MV-4-11 (cell line): ENCODE measurements at places on chromosomes 6 and 20.

GRCh38 chr6:38307740-38308139 is 332.0 kb downstream of the BTBD9 start:
- peak; percentile 6 for DNase-seq

- no peak for DNase-seq
Measured at GRCh38 chr6:70225055-70225454, 77.8 kb downstream of the COL9A1 start.

DNA sequence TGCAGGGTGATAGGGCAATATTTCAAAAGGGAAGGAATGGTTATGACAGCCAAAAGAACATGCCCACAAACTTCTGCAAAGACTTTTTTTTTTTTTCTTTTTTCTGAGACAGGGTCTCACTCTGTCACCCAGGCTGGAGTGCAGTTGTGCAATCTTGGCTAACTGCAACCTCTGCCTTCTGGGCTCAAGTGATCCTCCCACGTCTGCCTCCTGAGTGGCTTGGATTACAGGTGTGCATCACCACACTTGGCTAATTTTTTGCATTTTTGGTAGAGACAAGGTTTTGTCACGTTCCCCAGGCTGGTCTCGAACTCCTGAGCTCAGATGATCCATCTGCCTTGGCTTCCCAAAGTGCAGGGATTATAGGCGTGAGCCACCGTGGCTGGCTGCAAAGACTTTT is 117.6 kb upstream of the ADGRF1 start:
- peak; percentile 73 for DNase-seq

- DNase-seq, result no peak
Measured at GRCh38 chr6:117568247-117568646, 34.1 kb downstream of the GOPC start.

DNA sequence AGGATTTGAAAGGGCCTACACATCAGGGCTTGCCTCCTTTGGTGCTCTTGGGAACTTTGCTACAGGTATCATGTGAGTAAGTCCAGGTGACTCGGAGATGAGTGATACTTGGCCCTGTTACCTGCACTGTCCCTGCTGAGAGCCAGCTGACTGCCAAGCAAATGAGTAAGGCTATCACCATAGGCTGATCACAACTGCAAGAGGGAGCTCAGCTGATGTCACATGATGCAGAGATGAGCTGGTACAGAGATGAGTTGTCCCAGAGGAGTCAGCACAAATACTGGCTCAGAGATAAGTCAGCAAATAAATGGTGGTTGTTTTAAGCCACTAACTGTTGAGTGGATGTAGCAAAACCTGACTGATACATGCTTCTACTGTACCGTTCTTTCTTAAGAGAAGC is 41.4 kb downstream of the LAMP5 start:
- DNase-seq, result no peak

- peak; percentile 58 for DNase-seq
Measured at GRCh38 chr6:37826188-37826587, 6.7 kb downstream of the ZFAND3 start.

DNA sequence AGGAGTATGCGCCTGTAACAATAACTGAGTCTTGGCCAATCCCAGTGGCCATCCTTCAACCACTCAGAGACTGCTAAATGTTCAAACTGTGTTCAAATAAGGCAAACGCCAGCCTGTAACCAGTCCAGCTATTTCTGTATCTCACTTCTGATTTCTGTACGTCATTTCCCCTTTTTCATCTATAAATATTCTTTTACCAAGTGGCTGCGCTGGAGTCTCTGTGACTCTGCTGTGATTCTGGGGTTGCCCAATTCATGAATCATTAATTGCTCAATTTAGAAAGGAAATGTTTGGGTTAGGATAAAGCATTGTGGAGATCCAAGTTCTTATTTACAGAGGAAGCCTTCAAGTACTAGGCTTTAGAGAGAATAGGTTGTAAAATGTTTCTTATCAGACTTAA is 89.8 kb upstream of the UST start:
- peak; percentile 99 for DNase-seq

DNA sequence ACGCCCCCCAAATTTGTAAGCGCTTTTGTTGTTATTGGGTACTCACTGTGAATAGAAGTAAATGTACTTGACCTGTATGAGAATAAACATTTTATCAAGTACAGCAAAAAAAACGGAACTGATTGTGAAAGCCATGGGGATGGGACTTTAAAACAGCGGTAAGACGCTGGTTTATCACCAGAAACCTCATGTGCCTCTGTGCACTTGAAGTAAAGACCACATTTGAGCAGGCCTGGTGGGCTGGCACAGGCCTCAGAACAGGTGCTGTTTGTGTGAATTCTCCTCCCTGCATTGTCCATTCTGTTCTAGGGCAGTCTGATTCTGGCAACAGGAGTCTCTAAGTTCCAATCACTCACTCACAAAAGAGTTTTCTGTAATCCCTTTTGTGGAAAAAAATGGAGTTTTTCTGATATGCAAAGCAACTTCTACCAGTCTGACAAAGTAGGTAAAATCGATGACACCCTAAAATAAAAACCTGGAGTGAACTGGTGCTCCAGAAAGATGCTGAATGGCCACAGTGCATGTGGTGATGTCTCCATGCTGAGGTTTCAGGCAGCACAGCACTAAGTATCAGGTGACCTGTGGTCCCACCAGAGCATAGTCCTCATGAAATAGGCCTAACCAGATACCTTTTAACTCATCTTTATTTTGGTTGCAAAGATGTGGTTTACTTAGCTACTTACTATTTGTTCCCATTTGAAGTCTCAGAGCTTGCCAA is 53.9 kb downstream of the STX7 start:
- peak; percentile 66 for DNase-seq

DNA sequence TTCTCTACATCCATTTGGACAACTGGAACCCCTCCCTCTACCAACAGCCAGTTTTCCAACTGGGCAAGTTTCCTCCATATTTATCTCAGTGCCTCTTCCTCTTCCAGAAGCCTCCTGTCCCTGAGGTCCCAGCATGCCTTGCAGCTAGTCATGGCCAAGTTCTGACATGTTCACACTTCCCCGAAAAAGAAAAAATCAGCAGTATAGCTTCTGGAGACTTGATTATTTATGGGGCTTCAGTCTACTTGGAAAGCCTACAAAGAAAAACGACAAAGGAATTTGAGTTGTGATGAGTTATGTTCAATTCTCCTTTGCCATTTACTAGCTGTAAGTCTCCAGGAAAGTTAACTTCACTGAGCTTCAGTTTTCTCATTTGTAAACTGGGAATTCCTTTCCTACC is 406.5 kb downstream of the MAFB start:
- no peak for DNase-seq

DNA sequence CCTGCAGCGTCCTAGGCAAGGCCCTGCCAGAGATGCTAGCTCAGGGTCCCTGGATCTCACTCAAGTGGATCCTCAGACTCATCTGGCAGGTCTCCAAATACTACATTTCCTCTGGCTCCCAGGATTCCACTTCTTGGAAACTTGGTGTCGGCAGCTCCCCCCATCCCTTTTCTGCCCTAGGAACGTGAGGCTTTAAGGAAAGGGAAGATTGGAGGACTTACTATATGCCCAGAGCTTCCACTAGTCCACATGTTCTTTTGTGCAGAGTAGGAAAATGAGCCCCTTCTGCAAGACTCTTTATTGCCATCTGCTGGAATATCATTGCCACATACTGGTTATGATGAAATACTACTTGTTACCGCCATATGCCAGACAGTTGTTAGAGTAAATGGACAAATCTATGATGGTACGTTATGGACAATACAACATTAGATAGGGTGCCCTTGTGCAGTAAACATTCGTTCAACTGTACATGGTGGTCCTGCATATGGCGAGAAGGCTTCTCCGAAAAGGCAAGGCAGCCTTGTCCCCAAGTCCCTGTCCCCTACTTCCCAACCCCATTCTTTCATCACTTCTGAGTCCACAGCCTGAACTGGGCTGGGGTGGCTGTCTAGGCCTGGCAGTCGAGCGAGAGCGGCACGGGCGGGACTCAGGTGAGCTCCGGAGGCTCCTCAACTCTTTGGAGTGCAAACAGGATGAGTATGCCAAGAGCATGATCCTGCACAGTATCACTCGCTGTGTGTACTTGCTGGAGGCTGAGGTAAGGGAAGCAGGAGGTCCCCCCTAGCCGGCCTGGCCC is 780 bp downstream of the ARMC12 start:
- peak; percentile 82 for DNase-seq

DNA sequence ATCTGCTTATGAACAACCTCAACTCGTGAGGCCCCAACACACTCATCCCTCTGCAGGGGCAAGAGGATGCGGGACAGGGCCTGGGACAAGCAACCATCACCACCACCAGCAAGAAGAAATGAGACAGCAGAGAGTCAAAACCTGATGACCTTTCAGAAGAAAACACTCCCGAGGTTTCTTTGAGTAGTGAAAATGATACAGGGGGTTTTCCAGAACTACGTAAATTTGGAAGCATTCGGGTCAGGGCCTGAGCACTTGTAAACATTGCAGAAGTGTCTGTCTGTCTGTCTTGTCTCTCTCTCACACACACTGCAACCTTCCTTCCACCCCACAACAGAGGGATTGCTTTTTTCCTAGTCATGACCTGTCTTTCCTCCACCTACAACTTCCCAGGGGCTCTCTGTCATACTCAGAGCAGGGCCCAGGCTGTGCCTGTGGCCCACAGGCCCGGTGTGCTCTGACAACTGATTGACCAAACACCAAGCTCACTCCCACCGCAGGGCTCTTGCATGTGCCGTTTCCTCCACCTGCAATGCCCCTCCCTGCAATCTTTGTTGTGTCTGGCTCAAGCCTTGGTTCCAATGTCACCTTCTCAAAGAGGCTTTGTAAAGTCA is 90.9 kb downstream of the BMP7 start:
- DNase-seq, result no peak

GRCh38 chr20:40774252-40774651 is 85.2 kb upstream of the MAFB start:
- no peak for DNase-seq

- peak; percentile 96 for DNase-seq
Measured at GRCh38 chr20:3888622-3889488, at the start of gene PANK2. PANK2 (plus strand) TSS chr20:3889387.

DNA sequence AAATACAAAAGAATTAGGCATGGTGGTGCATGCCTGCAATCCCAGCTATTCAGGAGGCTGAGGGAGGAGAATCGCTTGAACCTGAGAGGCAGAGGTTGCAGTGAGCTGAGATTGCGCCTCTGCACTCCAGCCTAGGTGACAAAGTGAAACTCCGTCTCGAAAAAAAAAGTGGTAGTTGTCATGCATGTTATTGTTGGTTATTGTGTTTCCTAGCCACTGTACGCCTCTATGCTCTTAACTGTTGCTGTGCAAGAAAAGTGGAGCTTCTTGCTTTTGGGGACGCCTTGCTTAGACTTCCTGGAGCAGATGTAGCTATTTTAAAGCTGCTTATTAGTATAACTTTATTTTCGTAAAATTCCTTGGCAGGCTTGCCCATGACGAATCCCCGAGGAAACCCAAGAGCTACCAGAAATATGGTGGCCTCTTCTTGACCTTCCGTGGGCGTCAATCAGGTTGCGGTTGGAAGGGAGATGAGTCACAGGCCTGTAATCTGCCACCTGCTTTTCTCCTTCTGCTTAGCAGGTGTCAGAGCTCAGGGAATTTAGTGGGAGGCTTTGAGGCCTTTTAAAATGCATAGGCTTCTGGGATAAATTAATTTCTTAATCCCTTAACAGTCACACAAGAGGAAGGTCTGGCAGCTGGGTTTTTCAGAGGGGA is 17.3 kb downstream of the GABRR2 start:
- peak; percentile 88 for DNase-seq

DNA sequence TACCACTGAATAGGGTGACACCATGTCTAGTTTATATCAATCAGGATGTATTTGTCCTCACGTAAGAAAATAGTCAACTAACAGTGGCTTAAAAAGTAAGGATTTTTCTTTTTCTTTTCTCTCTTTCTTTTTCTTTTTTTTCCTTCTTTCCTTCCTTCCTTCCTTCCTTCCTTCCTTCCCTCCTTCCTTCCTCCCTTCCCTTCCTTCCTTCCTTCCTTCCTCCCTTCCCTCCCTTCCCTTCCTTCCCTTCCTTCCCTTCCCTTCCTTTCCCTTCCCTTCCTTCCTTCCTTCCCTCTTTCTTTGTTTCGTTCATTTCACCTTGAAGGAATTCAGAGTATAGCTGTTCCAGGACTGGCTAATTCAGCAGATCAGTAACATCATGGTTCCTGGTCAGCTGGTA is 83.2 kb downstream of the SOX4 start:
- DNase-seq, result no peak

- DNase-seq, result no peak
Measured at GRCh38 chr20:31355981-31356380, 12.4 kb upstream of the DEFB118 start.

DNA sequence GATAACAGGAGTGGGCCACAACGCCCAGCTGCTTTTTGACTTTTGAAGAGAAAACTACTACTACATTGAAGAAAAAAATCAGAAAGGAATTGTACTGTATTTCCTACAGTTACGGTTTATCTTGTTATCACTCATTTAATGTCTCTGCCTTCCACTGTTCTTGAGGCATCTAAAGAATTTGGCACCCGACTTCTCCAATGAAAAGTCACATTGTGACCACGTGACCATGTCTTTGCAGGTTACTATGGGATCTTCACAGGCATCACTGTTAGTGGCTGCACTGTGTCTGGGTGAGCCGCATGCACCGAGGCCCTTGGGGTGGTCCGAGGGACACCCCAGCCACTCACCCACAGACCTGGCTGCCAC is 26.8 kb downstream of the RRBP1 start:
- DNase-seq, result no peak

DNA sequence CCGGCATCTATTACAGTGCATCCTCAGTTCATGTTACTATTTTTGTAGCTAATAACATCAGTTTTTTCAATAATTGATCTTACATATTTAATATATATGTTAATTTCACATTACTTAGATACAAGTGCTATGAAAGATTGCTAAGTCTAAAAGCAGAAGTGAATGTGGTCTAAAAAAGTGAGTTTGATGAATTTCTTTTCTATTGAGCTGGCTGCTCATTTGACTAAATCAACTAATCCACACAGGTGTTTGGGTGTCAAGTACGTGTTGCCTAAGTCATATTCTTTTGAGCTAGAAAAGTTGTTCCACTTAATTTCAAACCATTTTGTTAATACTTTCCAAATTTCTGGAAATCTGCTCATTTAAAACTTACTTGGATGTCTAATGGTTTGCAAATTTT is 46.6 kb upstream of the EZR start:
- DNase-seq, result peak; percentile 23

DNA sequence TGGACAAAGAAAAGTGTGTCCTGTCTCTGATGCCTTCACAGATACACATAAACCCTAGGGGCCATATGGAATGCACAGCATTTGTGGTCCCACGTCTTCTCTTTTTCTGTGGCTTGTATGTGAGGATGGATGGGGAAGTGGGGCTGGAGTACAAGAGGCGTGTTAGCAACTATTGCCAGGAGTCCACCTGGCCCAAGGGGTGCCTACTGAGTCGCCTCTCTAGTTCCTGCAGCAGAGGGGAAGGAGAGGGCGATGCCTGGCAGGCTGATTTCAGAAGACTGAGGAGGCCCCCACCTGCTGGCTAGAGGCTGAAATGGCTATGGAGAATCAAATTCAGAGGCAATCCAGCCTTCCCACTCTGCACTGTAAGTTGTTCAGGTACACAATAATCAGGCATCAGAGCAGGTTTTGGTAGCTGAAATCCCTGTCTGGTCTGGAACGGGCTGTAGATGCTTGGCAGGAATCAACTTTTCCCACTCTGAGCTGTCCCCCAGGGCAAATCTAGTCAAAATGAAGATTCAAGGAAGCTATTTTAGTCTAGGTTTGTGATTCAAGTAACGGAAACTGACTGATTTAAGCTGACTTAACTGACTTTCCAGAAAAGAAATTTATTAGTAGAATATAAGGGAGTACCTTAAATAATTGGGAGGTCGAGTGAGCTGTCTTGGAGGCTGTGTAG is 14.9 kb upstream of the PPARD start:
- DNase-seq, result peak; percentile 61
